ENCODE measurements at places on chromosomes 6 and 20. TPM values are rescaled to one million over a fixed set of nuclear protein-coding genes. Genes with fewer than 3 reads are reported as not detected.

Gene HLA-DPB1
- total RNA-seq: 14.3 TPM

Gene DEFB115
- not detected for total RNA-seq

Gene TNNC2
- total RNA-seq: 36.0 TPM

- DNase-seq: no peak
Measured at GRCh38 chr20:39225536-39225935, 263.4 kb downstream of the DHX35 start.

DNA sequence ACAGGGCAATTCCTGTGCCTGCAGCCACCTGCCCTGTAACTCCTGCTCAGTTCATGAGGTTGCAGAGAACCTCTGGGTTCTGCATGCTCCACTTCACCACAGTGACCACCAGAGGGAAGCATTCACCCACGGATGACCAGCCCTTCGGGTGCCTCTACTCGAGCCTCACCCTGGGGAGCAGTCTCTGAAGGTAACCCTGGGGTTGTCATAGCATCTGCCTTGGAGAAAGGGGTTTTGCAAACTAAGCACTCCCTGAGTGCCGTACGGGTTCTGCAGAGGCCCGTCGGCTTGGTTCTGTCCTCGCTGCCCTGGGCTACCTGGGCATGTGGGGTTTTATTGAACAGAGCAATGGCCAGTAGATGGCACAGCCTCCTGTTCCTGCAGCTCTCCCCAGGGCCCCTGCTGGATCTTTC lies 10.2 kb upstream of the CST5 start:
- DNase-seq: peak; percentile 76

DNA sequence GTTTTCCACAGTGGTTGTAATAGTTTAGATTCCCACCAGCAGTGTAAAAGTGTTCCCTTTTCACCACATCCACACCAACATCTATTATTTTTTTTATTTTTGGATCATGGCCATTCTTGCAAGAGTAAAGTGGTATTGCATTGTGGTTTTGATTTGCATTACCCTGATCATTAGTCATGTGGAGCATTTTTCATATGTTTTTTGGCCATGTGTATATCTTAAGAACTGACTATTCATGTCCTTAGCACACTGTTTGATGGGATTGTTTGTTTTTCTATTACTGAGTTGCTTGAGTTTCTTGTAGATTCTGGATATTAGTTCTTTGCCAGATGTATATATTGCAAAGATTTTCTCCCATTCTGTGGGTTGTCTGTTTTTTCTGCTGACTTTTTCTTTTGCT lies 820.1 kb downstream of the TENT5A start:
- DNase-seq: no peak

DNA sequence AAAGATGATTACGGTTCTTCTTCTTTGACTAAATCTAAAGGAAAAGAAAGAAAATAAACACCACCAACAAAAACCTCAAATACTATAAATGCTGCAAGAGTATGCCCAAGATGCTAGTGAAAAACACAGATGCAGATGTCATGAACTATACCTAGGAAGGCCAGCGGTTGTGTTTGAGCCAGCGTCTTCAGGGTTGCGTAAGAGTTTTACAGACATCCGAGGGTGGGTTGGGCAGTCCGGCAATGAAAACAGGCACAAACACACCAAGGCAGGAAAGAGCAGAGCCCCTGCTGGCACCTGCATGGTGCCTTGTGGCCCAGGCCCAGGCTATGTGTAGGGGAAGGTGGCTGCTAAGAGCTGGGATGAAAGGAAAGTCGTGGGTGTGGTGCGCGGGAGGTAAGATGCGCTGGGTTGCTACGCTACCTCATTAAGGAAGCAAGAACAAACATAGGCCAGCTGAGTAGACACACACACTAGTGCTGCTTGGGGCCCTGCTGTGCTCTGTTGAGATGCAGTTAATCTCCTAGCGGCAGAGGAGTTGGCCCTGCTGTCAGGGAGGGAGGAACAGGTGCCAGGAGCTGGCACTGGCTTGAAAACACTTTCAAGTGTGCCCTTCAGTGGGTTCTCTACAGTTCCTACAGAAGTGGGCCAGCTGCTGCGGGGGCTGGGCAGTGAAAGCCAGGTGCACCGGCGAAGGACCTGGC lies 170.2 kb upstream of the PLN start:
- no peak for DNase-seq
